Activated CD4-positive, CD25-positive, alpha-beta regulatory T cell treated with anti-CD3 and anti-CD28 coated beads, Interleukin-2, amount 50 U/mL, for 16 hours (primary cell): ENCODE measurements at places on chromosomes 12 and 14.
A peak's percentile ranks its signal among the peaks of the same experiment; 100 is the strongest.

DNA sequence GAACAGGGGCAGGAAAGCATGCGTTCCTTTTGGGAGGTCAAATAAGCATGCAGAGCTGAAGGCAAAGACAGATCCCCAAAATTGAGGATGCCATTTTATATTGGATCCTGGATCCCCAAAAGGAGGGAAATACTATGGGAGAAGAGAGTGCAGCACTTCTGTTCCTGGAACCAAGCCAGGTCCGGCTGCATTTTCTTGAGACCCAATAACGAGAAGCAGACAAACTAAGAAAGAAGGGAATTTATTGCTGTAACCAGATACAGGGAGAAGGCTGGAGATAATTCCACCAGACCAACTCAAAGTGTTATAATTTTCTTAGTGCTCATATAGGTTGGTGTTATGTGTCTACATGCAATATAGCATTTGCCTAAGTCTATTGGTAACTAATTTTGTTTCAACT is 60.8 kb downstream of the PDE6H start:
- DNase-seq: no peak

DNA sequence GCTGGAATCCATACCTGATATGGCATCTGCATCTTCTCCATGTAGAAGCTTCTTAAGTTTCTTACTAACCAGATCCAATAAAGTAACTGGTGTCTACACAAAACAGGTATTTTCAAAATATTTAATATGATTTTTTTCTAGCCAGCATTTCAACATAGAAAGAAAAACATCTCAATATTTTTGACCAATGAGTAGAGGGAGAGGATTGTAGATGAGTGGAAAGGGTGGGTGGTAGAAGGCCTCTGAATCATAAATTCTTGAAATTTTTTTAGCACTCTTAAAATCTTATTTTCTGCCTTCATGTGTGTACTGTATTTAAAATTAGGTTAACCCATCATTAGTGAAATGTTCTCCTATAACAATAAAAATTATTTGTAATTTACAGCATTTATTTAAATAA is 18.0 kb downstream of the DEPDC4 start:
- no peak for DNase-seq

GRCh38 chr14:57317248-57317833 is 48.6 kb downstream of the AP5M1 start:
- DNase-seq: peak; percentile 63

DNA sequence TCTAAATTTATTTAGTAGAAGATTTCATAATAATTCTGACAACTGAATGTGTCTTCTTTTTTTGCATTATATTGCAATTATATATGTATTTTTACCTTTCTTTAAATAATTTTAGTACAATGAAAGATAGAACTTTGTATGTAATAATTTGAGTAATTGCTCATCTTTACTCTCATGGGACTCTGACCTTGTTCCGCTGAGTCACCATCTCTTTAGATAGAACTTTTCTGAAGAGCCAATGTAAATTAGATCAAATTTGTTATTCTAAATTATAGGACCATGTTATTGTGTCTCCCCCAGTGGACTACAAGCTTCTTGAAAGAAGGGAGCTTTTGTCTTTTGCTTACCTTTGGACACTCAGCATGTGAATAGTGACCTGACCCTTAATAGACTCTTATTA is 96.1 kb downstream of the TRHDE start:
- no peak for DNase-seq

GRCh38 chr12:108709697-108710096 is 21.6 kb downstream of the CORO1C start:
- no peak for DNase-seq

GRCh38 chr12:5678176-5678575 is 246.3 kb downstream of the NTF3 start:
- no peak for DNase-seq

DNA sequence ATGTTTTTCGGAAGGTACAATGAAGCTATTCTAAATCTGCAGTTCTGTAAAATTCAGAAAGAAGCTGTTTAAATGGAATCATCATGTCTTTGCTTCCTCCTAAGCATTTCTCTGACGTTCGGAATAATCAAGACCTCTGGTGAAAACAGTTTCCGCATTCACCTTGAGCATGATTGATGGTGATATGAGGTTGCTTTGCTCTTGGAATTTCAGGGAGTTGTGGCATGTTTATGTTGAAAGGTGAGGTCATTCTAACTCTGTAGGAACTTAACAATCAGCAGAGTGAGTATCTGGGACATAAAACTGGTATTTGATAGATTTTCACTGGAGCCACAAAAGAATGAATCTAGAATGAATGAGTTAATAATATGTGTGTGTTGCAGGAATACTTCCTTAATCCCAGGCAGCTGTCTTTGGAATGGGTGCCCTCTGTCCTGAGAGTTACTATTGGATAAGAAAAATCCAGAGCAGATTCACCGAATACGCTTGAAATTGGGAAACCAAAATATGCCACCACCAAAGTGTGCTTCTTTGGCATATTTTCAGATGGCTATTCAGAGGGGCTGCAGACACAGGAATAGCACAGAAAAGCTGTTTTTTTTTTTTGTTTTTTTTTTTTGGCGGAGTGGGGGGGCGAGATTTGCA is 599.1 kb downstream of the CCER1 start:
- DNase-seq: no peak

- DNase-seq: no peak
These were observed 180.5 kb downstream of the FBXL14 start for GRCh38 chr12:1413930-1414329.

DNA sequence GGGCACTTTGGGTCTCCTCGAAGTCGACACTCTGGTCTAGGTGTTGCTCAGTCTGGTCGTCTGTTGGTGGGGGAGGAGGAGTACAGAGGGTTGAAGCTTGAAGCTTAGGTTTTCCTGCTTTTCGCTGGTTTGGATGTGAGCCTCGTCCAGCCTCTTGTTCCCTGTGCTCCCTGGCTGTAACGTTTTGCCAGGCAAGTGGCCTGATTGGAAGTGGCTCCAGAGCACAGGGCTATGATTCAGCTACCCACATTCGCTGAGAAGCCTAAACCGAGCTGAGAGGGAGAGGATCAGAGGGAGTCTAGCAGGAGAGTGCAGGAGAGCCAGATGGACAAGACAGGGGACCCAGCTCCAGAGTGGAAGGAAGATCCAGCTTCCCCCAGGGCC is 6.1 kb downstream of the HOXC10 start:
- DNase-seq: no peak

- no peak for DNase-seq
These were observed 12.9 kb downstream of the FSCB start for GRCh38 chr14:44494137-44494536.

DNA sequence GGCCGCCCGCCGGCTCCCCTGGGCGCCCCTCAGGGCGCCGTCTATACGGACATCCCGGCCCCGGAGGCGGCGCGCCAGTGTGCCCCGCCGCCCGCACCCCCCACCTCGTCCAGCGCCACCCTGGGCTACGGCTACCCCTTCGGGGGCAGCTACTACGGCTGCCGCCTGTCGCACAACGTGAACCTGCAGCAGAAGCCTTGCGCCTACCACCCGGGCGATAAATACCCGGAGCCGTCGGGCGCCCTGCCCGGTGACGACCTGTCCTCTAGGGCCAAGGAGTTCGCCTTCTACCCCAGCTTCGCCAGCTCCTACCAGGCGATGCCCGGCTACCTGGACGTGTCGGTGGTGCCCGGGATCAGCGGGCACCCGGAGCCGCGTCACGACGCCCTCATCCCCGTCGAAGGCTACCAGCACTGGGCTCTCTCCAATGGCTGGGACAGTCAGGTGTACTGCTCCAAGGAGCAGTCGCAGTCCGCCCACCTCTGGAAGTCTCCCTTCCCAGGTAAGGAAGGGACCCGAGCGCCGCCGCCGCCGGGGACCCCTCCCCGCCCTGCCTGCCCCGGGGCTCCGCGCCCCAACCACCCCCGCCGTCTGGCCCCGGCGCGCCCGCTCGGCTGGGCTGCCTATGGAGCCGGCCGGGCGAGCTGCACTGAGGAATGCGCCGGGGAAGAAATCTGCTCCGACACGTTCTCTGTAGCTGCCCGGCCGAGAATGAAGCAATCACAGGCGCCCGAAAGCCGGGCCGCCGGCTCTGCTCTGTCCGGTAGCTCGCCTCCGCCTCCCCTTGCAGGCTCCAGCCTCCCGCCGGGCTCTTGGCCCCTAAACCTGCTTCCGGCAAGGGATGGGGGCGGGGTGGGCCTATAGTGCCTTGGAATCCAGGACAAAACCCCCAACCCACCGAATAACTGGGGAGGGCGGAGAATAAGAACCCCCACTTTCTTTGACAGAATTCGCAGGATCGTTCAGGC is 794 bp downstream of the HOXC13 start:
- DNase-seq: no peak

- DNase-seq: no peak
These were observed 40.1 kb downstream of the TRAF3 start for GRCh38 chr14:102817318-102817717.

GRCh38 chr12:129145381-129145780 is 292.1 kb downstream of the GLT1D1 start:
- DNase-seq: no peak

GRCh38 chr12:92075425-92075914 is 70.2 kb downstream of the BTG1 start:
- DNase-seq: no peak

GRCh38 chr12:49503674-49504180 is 35.1 kb upstream of the KCNH3 start:
- DNase-seq: no peak

GRCh38 chr12:93242154-93242972 is 135.4 kb upstream of the NUDT4 start:
- no peak for DNase-seq

DNA sequence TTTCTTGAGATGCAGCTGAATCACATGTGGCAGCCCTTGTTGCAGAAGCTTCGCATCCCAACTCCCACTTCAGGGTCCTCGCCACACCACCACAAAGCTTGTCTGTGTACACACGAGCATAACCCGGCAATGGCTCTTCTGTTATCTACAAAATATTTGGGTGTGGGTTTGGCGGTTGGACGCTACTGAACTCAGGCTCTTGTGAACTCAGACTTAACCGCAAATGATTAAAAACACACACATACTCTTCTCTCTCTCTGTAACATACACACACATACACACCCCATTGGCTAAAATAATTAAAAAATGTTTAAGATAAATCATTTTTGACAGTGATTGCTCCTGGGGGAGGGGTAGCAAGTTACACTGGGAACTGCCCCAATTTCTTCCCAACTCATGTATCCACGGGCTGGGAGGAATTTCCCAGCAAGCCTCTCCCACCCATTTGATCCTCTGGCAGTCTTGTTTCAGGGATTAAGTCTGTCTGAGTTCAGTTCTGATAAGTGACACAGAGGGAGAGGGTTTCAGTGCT is 63.7 kb upstream of the MANSC4 start:
- no peak for DNase-seq

- no peak for DNase-seq
These were observed 80.4 kb downstream of the VWF start for GRCh38 chr12:6044082-6044481.

DNA sequence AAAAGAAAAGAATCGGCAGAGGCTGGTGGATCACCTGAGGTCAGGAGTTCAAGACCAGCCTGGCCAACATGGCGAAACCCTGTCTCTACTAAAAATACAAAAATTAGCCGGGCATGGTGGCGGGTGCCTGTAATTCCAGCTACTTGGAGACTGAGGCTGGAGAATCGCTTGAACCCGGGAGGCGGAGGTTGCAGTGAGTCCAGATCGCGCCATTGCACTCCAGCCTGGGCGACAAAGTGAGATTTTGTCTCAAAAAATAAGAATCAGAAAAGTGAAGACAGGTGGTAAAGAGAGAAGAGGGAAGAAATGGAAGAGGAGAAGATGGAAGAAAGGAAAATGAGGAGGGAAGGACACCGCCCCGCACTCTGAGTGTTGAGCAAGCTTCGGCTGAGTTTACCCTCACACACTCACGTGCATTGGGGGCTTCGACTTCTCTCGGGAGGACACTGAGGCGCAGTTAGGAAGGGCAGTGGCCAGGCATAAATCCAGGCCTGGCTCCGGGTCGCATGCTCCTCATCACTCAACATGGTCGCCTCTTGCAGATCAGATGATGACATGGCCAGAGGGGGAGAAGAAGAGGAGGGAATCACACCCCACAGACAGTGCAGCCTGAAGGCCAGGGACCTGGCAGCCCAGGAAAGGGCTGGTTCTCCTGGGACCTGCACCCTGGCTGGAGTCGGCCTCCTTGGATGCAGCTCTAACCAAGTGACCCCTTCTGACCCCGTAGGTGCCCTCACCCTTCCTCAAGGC is 61.1 kb downstream of the PRMT8 start:
- no peak for DNase-seq

DNA sequence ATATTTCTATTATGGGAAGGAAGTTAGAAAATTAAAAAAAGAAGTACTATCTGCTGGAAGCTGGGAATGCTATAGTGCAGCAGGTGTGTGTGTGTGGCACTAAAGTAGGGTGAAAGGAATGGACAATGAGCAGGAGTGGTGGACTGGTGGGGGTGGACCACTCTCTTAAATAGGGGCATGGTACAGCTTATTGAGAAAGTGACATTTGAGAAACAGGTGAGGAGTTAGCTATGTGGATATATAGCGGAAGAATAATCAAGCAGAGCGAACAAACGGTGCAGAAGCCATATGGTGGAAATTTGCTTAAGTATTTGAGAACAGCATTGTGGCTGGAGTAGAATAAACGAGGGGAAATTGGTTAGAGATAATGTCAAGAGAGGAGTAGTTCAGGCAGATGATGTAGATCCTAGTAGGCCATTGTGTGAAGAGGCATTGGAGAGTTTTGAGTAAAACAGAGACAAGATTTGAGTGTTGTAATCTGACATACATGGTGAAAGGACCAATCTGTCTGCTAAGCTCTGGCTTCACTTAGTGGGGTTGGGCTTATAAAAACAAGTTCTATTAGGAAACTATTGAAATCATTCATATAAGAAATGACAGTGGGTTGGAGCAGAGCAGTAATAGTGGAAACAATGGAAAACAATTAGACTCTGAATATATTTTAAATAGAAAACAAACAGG is 149.2 kb upstream of the SYT10 start:
- no peak for DNase-seq

DNA sequence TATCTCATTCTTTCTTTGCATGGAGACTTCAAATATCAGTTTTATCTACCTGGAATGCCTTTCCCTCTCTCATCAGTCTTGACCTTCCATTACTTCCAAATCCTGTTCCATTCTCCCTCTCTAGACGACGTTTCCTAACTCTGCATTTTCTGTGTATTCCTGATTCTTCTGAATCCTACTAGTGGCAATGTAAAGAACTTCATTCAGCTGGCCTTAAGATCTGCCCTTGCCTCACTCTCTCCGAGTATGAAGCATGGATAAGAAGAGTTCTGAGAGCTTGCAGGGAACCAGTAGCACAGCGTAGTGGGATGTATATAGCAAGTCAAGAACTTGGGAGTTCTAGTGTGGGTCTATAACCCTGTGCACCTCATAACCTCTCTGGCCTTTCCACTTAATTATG is 68.5 kb upstream of the HOXC13 start:
- no peak for DNase-seq
